ENCODE measurements at places on chromosomes 16 and 17.

- no peak for DNase-seq
These were observed 14.5 kb downstream of the CD300LB start for GRCh38 chr17:74516561-74517328.

DNA sequence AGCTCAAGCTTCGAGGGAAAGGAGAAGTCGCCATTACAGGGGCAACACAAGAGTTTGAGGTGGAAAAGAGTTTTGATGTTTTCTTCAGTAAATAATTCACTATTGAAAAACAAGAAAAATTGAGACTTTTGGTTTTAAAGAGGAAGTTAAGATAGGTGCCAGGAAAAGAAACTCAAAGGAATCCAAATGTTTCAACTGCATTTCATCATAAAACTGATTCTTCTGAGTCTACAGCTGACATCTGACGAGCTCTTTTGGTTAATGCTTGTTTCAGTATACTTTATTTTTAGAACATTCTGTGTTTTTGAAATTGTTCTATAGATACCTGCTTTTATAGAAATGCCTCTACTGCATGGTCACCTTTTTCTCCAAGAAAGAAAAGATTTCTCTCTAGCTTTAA is 54.0 kb downstream of the ERN1 start:
- DNase-seq, result no peak

GRCh38 chr16:67927131-67927941 is 4.3 kb downstream of the CTRL start:
- no peak for DNase-seq

GRCh38 chr17:78532922-78533640 is 44.1 kb downstream of the DNAH17 start:
- DNase-seq, result peak; percentile 94

- DNase-seq, result no peak
These were observed 28.2 kb downstream of the ADAMTS18 start for GRCh38 chr16:77406680-77407079.

- no peak for DNase-seq
These were observed 328.2 kb downstream of the NPIPA8 start for GRCh38 chr16:18008356-18008755.

Measured in Daoy (cell line).